RWPE1 (cell line): ENCODE measurements at places on chromosomes 13 and 19.

DNA sequence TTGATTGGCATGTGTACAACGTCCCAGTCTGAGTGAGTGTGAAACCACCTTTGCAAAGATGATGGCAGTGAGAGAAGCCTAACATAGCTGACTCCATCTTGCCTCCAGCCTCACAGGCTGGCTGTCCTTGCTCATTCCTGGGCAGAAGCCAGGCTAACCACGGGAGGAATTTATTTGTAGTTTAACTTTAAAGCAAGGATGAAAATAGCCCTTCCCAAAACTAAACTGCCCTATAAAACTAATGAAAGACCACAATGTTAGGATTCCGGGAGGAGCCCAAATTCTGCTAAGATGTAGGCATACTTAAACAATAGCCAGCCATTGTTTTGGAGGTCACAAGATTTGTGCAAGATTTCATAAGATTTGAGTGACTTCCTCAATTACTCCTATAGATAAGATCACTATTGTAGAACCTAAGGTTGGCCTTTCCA is 96.6 kb upstream of the LSM14A start:
- no peak for DNase-seq

- no peak for DNase-seq
These were observed 270.0 kb downstream of the KCNRG start for GRCh38 chr13:50285283-50285682.

GRCh38 chr19:45860359-45861259 is 2.3 kb downstream of the SYMPK start:
- DNase-seq = no peak

DNA sequence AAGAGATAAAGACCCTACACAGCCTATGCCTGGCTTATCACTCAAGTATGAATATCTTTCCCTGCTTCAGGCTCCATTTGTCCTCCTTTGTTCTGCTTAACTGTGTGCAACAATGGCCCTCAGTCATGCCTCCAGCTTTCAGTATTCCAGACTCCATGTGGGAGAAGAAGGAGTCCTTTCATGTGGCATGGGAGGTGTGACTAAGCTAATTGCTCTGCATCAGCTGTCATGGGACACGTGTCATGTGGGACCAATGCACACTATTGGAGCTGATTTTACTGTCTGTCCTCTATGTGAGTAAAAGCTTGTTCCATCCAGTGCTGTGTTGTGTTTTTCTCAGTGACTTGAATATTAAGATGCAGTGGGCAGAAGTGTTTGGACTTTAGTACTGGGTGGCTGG is 1198.3 kb downstream of the OLFM4 start:
- DNase-seq = no peak

GRCh38 chr19:42512130-42512636 is 16.1 kb downstream of the CEACAM1 start:
- no peak for DNase-seq

GRCh38 chr13:46297361-46297811 is 85.7 kb downstream of the LRRC63 start:
- DNase-seq = no peak

- DNase-seq = no peak
These were observed 11.2 kb upstream of the CLDN10 start for GRCh38 chr13:95541308-95541707.

DNA sequence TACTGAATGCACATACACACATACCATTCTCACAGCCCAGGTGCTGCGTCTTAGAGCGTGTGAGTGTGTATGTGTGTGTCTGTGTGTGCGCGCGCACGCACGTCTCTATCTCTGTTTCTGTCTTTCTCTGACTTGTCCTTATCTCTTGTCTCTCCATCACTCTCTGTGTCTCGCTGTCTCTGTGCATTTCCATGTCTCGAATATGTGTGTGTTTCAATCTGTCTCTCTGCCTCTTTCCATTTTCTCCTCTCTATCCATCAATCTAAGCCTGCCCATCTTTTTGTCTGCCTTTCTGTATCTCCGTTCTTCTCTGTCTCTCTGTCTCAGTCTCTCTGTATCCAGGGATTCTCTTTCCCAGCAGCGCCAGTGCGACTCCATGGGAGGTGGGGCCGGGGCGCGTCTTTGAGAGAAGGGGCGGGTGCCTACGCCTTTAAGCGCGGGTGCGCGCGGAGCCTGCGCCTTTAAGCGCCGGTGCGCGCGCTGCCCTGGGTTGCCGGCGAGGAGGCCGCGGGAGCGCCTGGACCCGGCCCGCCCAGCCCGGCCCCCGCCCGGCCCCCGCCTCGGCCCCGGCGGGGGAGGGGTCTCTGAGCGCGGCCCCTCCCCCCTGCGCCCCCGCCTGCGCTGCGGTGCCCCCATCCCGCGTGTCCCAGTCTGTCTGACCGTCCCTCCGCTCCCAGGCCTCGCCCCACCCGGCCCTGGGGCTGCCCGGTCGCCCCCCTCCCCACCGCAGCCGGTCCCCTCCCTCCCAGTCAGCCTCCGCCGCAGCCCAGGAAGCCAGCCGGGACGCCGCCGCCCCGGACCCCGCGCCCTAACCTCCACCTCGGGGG is at the start of gene LRFN3:
LRFN3 (plus strand) TSS at position 464 of the 827 bp plus-strand sequence. CDS start 3,052 bp downstream, outside the sequence.
- peak; percentile 55 for DNase-seq

- no peak for DNase-seq
These were observed 407.2 kb downstream of the GPC5 start for GRCh38 chr13:91805605-91806004.

DNA sequence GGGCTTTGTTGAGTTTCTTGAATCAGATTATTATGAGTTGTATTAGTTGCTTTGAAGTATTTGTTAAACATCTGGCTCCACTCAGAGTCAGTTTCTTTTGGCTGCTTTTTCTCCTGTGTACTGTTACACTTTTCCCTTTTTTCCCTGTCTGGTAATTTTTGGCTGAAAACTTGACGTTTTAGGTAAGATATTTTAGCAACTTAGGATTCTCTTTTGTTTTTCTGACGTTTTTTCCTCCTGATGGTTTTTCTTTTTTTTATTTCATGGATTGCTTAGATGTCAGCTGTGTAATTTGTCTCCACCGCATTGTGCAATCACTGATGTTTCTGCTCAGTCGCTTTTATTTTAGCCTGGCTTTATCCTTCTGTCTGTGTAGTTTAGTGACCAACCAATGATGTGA is 20.7 kb downstream of the RFC3 start:
- no peak for DNase-seq

DNA sequence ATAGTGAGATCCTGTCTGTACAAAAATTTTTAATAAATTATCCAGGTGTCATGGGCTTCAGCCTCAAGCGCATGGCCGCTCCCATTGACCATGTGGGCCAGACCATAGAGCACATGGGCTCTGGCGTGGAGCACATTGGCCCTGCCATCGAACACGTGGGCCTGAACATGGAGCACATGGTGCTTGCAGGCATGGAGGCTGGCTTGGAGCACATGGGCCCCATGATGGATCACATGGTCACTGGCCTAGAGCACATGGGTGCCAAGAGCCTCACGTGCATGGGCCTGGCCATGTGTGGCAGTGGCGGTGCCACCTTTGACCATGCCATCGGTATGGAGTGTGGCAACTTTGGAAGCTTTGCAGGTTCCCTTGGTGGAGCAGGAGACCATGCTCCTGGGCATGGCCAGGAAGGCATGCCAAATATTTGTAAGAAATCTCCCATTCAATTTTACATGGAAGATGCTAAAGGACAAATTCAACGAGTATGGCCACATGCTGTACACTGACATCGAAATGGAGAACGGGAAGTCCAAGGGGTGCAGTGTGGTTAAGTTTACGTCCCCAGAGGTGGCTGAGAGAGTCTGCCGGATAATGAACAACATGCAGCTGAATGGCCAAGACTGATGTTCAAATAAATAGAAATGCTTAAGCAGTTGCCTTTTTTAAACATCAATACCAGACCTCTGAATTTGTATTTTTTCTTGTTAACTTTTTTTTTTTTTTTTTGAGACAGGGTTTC is 21.3 kb upstream of the SLC1A5 start:
- DNase-seq = no peak

- no peak for DNase-seq
These were observed 14.7 kb downstream of the TECR start for GRCh38 chr19:14544047-14544446.

DNA sequence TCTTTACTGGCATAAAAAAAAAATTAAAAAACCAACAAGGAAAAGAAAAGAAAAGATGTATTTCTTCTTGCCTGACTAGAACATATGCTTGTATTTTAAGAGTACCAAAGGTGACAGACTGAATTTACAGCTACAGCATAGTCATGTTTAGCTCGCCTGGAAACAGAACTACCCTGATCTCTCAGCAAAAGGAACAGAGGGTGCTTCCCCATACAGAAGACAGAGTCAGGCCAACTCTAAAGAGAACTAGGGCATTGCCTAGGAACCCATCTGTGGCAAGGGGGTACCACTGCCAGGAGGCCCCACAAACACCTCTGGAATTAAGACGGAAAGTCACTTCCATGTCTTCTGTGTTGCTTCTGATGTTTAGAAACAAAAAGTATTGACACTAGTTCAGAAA is 252.1 kb upstream of the STARD13 start:
- no peak for DNase-seq

- peak; percentile 66 for DNase-seq
These were observed 20.7 kb downstream of the CEBPG start for GRCh38 chr19:33394006-33394722.

DNA sequence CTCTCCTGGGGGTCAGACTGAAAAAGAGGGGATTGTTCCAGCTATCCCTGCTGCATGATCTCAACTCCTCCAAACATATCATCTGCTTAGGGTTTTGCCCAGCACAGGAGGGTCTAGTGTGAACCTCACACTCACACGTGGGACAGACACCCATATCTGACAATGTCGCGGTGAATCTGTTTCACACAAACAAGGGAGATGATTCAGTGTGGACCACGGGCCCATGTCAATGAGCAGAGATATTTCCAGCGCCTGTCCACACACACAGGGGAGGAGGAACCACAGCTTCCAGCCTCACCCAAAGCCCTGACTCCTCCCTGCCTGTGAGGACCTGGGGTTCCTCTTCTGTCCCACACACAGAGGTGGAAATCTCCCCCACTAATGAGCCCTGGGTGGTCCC is 29.6 kb upstream of the KIR3DL3 start:
- no peak for DNase-seq

- DNase-seq = no peak
These were observed 42.0 kb downstream of the KLF2 start for GRCh38 chr19:16366433-16367260.

DNA sequence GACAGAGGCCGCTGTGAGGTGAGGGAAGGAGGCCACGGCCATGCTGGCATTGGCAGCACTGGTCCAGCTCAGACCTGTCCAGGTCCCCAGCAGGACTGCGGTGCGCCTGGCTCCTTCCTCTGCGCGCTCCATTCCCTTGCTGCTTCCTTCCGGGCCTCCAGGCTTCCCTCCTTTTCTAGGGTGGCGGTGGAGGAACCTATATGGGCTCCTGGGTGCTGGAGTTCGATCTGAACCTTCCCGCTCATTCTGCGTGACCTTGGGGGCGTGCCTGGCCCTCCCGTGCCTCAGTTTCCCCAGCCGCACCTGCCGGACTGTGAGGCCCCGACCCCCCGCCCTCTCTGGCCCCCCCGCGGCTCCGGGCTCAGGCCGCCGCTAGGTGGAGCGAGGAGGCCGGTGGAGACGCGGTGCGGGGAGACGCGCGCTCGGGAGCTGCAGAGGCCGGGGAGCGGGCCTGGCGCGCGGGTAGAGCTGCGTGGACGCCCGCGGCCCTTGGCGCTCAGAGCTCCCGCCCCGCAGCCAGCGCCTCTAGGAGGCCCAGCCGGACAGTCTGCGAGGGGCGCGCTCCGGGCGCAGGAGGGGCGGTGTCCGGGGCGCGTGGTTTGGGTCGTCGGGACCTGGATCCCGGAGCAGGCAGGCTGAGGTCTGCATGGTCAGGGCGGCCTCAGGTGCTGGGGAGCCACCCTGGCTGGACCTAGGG is 29.9 kb downstream of the EFNA2 start:
- DNase-seq = peak; percentile 66

- DNase-seq = no peak
These were observed 331.3 kb downstream of the UQCRFS1 start for GRCh38 chr19:28881616-28882015.

DNA sequence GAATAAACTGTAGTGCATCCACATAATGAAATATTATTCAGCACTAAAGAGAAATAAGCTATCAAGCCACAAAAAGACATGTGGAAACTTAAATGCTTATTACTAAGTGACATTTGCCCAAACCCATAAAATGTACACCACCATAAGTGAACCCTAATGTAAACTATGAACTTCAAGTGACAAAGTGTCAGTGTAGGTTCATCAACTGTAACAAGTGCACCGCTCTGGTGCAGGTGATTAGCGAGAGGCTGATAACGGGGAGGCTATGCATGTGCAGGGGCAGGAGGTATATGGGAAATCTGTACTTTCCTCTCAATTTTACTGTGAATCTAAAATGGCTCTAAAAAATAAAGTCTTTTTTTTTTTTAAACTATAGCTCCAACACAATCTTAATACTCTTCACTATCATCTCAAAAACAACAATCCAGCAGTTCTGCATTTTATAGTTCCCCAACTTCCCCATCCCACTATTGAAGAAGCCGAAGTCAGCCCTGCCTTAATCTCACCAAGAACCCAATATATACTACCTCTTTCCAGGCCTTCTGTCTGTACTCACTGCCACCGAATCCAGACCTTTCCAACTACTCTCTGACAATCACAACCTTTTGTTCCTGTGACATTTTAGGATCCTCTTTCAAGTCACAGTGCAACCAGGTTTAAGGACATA is 22.6 kb downstream of the ELF1 start:
- DNase-seq = no peak

DNA sequence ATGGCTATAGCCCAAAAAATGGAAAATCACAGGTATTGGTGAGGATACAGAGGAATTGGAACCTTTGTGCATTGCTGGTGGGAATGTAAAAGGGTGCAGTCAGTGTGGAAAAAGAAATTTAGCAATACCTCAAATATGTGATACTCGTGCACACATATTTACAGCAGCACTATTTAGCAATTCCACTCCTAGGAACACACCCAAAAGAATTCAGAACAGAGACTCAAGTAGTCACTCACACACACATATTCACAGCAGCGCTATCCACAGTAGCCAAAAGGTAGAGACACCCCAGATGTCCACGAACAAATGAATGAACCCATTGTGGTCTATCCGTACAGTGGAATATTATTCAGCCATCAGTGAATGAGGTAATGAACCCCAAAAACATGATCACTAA is 114.0 kb downstream of the COL4A2 start:
- no peak for DNase-seq

DNA sequence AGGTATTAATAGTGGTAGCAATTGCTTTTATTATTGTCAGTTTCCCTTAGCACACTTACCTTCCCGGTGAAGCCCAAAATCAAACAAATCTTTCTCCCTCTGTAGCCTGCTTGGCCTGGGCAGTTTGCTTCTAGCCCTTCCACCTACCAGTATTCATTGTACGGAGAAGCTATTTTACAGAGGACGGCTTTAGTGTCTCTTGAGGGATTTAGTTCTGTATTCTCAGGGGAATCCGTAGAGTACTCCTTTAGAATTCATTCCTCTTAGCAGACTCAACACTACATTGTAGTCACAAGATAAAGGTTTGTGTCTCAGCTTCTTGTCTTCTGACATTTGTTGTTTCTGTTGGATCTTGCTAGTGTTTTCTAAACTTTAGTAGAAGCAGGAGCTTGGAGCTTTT is 24.1 kb upstream of the WTIP start:
- no peak for DNase-seq
